ENCODE measurements at places on chromosomes 3 and 15.
A peak's percentile ranks its signal among the peaks of the same experiment; 100 is the strongest.

DNA sequence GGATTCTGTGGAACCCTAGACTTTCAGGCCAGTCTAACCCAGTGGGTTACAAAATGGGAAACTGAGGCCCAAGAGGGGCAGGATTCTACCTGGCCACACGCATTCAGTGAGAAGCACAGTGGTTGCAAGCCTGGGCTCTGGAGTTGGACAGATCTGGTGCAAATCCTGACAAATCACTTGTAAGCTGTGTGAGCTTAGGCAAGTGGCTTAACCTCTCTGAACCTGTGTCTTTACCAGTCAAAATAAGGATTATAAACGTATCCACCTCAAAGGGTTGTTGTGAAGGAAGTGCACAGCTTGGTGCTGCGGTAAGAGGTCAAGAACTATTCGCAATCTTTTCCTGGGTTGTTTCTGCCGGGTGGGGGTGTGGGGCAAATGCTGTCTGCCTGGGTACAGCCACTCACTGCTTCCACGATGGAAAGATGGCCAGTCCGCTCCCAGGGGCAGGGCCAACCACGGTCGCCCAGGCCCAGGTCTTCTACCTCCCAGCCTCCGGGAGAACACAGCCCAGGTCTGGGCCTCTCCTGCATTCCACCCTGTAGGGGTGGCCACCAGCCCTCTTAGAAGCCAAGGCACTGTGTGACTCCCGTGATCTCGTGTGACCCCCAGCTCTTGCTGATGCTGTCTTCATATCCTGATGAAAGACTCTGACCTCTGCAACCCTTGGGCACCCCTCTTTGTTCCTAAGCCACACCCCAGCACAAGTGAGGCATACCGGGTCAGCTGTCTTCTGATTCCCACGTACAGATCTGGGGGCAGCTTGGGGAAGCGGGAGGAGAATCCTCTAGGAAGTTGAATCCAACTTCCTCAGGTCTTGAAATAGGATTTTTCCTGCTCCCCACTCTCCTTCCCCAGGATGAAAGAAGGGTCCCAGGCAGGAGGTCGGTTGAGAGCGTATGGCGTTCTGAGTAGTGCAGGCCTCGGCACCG is 1.5 kb downstream of the CHRNA3 start:
- DNase-seq: no peak

- DNase-seq: no peak
Measured at GRCh38 chr15:65626856-65627255, 5.1 kb downstream of the SLC24A1 start.

GRCh38 chr15:79724804-79725203 is 172.0 kb downstream of the MTHFS start:
- DNase-seq: no peak

- DNase-seq: no peak
Measured at GRCh38 chr3:180059356-180059755, 22.6 kb upstream of the PEX5L start.

DNA sequence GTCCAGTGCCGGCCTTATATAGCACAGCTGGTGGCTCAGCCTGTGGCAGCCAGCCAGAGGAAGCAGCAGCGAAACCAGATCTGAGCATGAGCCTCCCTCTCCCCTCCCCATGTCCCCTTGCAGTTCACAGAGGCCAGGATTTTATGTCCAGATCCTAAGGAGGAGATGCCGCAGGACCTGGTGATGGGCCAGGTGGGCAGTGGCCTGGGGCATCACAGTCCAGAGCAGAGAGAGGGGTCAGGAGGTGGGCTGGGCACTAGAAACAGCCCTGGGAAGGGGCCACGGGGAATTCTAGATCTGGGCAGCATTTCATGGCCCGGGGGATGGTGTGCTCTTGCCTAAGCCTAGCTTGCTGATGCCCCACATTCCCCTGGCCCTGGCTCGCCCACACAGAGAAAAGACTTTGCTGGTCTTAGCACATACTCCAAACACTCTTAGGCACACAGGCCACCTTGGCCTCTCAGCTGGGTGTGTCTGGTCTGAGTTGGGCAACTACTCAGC is 259 bp upstream of the CILP start:
- no peak for DNase-seq

DNA sequence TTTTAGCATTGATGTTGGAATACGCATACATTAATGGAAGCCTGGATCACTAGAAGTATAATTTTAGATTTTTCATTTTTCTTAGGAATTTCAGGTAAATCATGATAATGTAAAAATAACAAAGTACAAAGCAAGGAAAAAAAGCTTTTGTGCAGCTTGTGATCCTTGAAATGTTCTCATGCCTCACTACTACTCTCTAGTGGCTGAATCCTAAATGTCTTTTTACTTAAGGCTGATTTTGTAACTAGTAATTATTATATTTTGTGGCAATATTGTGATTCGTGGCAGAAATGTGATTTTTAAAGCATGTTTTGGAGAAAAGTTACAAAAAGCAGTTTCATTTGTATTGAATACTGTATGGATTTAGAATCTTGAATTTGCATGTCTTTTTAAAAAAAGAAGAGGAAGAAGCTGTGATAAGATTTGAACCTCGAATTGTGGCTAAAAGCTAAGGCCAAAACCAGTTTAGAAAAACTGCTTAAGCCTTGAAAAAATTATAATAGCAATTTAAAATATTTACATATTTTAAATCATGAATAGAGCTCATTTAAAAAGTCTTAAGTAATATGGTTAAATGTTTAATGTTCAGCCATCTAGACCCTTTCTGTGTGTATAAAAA is 39.0 kb downstream of the U2SURP start:
- DNase-seq: peak; percentile 35

- DNase-seq: no peak
Measured at GRCh38 chr3:188890572-188891270, 281.1 kb upstream of the TPRG1 start.

- no peak for DNase-seq
Measured at GRCh38 chr15:52728899-52729298, 49.7 kb upstream of the ATOSA start.

DNA sequence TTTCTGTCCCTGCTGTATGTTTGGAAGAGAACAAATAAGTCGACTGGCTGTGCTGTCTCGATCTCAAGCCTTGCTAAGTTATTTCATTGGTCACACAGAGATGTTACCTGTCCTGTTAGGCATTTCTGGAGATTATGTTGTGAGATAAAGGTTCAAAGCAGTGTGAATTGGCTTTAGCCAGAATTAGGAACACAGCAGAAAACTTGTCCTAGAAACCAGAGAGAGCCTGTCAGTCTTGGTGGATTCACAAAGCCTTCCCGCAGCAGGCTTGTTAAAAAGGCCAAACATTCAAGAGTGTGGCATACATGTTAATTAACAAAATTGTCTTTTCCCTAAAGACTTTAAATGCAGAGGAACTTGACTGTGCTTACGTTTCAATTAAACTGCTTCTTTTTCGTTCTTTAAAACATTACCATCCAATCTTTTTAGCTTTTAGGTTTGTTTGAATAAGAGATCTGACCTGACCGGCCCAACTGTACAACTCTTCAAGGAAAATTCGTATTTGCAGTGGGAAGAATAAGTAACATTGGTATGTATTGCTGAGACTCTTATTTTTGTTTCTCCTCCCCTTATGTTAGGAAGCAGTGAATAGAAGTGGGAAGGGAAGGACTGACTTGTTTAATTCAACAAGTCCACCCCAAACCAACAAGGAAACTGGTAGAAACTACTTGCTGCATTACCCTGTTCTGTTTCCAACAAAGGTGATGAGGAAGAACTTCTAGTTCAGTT is 25.2 kb downstream of the ABHD2 start:
- no peak for DNase-seq
